ENCODE measurements at places on chromosomes 16 and 17.

DNA sequence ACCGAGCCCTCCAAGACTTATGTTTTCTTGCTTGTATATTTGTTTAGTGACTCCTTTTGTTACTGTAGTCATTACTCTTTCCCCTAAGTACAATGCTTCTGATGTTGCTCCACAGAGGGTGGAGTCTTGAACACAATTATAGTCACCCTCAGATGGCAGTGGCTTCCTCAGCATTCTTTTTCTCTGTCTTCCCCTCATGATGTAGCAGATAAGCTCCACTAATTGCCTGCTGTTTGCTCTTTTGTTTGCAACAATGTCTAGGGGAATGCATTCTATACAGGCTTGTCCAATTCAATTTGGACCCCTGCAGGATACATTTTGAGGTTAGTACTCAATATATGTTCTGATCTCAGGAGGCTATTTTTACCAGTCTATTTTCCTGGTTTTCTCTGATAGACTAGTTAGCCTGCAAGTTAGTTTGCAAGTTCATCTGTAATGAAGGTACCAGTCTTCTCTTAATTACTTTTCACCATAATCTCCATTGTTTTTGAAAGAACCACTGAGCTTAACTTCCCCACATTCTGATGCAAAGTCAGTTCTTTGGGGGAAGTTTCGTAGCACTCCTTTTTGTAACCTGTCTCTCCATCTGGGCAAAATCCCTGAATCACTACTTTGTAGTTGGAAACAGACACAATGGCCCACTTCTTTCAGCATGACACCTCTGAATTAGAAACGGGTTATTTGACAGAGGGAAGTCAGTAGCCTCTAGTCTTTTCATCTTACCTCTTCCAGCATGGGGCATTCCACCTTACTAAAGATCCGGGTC lies 1509.2 kb downstream of the CDH11 start:
- DNase-seq, result no peak

DNA sequence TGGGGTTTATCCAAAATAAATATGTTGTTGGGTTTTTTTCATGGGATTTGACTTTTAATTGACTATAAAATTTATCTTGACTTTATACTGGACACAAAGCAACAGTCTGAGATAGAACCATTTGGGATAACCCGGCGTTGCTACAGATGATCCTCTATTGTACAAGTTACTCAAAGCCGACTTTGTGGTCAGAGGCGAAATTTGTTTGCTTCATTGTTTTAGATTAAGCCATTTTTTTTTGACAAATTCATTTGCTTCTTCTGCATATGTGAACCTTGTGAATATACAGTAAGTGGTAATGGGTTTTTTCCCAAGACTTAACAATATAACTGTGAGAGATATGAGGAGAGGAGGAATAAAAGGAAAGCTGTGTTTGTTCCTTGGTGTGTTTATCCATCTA lies 11.8 kb downstream of the MYO1D start:
- DNase-seq, result no peak

DNA sequence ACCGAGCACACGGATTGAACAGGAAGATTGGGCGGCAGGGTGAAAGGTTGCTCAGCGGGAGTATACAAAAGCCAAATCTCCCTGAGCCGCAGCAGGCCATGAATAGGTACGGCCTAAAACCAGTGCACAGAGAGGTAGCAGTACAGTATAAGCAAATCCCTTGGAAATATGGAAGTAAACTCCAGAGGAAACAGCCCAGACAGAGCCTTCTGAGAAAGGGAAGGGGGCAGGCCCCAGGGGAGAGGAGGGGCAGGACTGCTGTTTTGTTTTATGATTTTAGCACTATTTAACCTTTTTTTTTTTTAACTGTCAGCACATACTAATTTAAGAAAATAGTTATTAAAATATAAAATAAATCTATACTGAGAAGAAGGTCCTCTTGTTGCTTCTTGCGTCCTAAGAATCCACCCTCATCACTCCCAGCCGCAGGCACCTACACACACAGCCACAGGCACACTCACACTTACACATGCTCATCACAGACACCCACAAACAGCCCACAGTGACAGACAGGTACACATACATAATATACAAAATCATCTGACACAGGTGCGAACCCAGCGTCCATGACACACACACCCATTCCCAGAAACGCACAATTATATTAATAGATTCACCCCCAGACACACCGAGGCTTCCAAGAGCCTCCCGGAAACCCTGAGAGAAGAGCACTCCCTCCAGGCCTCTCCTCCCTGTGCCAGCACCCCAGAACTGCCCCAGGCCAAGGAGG lies 12.8 kb downstream of the PLXDC1 start:
- DNase-seq, result no peak

- DNase-seq, result no peak
These were observed 305.7 kb downstream of the RBFOX1 start for GRCh38 chr16:7638306-7638705.

DNA sequence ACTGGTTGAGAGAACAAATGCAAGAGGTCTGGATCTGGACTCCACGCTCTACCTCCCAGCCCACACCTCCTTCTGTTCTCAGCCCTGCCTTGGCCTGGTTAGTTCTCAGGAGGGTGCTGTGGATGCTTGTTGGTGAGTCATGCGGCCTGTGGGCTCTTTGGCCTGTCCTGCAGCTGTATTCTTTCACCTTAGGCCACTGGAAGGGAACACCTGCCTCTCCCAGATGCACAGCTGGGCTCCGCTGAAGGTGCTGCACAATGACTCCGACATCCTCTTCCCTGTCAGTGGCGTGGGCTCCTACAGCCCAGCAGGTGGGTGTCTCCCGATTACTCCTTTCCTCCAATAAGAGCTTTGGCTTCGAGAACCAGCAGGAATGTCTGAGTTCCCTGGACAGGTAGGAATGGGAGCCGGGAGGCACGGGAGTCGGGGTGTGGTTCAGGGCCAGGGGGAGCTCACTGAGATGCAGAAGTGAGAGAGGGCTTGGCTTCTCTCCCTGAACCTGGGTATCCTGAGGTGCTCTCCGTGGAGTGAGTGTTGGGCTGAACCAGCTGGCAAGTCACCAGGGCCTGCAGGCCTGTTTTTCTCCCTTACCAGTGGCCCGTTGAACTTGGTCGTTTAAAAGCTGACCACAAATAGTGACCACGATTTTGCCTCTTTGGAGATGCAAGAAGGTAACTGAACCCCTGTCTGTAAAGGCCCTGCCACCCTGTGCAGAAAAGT lies 85.0 kb downstream of the SNX29 start:
- peak; percentile 10 for DNase-seq

DNA sequence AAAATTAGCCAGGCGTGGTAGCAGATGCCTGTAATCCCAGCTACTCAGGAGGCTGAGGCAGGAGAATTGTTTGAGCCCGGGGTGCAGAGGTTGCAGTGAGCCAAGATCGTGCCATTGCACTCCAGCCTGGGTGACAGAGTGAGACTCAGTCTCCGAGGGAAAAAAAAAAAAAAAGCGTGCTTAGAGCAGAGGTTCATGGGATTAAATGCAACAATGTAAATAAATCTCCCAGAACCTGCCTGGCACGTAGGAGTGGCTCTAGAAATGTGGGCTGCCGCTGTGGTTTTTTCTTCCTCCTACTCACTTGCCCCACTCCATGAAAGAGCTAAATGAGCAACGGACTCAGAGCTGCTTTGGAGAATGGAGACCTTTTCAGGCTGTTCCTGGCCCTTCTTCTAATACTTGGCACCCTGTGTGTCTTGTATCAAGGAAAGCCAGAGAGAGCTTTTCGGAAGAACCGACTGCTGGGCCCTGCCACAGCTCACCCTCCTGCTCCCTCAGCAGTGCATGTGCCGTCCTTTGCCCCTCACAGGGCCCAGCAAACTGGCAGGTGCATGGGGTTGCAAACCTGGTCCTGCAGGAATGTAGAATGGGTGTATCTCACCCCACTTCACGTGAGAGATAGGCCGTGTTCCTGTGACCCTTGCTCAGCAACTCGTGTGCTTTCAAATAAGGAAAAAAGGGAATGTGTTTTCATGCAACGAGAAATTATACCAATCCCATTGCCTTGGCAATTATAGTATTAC lies 52.0 kb downstream of the LDHD start:
- no peak for DNase-seq

GRCh38 chr17:56601591-56601990 lies 8.1 kb downstream of the NOG start:
- no peak for DNase-seq

DNA sequence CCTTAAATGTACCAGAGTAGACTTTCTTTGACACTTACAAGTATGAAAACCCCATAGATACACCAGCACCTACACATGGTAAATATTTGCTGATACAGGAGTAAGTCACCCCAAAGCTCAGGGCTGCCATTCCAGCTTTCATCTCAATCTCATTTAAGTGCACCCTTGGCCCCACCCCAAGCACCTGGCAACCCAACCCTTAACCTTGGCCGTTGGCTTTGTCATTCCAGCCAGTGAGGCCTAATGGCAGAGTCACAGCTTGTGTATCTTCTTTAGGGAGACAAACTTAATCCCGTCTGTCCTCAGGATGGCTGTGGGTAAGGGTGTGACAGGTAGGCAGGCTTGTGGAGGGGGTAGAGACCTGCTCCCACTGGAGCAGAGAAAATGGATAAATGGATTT lies 31.5 kb upstream of the TMEM220 start:
- no peak for DNase-seq

- no peak for DNase-seq
These were observed 16.4 kb downstream of the CLEC10A start for GRCh38 chr17:7063518-7064094.

GRCh38 chr17:68829211-68829610 lies 126.0 kb downstream of the ABCA8 start:
- no peak for DNase-seq

DNA sequence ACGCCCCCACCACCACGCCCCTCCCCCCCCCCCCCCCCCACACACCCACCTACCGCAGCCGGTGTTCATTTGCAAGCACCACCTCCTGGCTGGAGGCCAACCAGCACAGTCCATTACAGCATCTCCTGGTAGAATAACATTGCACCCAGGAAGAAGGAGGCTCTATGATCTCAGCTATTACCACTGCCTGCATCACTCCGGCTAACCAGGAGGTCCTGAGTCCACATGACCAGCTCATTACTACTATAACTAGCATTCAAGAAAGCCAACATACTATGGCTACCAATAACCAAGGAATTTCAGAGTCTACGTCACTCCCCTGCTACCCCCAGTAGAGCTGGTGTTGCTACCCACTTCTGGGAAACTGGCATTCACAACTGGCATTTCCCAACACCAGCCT lies 81.1 kb upstream of the ALOX12 start:
- DNase-seq, result no peak

- no peak for DNase-seq
These were observed 192.6 kb downstream of the PARN start for GRCh38 chr16:14437426-14437825.

DNA sequence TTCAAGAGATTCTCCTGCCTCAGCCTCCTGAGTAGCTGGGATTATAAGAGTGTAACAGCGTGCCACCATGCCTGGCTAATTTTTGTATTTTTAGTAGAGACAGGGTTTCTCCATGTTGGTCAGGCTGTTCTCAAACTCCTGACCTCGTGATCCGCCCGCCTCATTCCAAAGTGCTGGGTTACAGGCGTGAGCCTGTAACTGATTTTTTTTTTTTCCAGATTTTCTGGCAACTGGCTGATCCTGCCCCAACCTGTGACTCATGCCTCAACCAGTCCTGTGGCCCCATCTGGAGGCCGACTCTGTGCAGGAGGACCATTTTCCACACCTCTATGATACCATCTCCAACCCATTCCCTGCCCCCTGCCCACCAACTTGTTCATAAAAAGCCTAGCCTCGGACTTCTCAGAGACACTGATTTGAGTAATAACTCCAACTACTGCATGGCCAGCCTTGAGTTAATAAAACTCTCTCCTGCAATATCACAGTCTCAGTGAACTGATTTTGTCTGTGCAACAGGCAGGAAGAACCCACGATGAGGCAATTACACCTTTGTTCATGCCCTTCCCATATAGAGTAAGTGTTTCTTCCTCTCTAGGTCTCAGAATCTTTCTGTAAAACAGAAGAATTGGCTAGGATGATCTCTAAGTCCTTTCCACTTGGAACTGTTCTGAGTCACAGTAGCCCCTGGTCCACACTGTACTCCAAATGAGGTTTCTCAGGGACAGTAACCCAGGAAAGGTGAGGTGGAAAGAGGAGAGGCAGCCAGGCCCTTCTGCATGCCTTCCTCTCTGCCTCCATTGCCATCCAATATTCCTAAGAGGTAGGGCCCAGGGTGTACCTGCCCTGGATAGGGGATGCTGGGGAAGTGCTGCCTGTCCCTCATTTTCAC lies 8.8 kb upstream of the CNOT1 start:
- DNase-seq, result peak; percentile 90

DNA sequence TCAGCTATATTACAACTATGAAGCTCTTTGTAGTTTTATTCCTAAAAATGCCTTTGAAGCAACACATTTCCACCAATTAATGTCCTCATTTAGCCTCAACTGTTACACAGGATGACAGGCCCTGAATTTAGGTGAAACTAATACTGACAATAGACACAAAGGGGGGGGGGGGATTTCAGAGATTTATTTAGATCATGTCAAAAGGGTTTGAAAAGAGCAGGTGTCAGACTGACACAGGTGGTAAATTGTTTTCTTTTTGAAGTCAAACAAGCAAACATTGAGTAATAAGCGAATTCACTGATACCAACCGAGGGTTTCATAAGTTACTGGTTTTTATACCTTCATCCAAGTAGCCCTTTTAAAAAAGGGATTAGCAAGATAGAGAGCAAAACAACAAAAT lies 40.8 kb downstream of the KANSL1 start:
- DNase-seq, result no peak

DNA sequence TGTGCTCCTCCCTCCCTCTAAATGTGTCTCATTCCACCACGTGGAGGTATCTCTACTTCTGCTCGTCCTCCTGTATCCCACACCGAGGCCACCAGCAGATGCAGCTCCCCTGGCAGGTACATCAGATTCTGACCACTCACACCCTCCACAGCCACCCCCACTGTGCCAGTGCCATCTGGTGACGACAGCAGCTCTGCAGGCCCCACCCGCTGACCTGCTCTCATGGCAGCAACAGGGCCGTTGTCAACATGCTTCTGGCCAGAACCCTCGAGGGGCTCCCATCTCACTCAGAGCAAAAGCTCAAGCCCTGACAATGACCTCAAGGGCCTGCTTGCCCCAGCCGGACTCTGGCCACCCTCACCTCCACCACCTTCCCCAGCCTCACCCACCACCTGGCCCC lies 93.4 kb downstream of the AMFR start:
- no peak for DNase-seq

DNA sequence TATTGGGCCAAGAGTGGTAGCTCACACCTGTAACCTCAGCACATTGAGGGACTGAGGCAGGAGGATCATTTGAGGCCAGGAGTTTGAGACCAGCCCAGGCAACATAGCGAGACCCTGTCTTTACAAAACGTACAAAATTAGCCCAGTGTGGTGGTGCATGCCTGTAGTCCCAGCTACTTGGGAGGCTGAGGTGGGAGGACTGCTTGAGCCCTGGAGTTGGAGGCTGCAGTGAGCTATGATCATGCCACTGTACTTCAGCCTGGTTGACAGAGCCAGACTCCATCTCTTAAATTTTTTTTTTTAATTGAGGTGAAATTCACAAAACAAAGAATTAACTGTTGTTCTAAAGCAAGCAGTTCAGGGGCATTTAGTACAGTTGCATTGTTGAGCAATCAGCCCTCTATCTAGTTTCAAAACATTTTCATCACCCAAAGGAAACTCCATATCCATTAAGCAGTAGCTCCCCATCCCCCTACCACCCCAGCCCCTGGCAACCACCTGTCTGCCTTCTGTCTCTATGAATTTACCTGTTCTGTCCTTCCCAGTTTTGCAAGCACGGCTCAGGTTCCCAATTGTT lies 15.6 kb downstream of the SNX29 start:
- no peak for DNase-seq

GRCh38 chr17:9221147-9221921 lies 200.0 kb downstream of the NTN1 start:
- DNase-seq, result no peak

Measured in HCEC 1CT (cell line).